ENCODE measurements at places on chromosomes 13 and 19. TPM values are rescaled to one million over a fixed set of nuclear protein-coding genes. Genes with fewer than 3 reads are reported as not detected.

MYO9B gene
- 66.0 TPM for total RNA-seq

RAB3D gene
- total RNA-seq, result 9.0 TPM

C1QTNF9B gene
- 2.6 TPM for total RNA-seq

ZNF814 gene
- 0.71 TPM for total RNA-seq

ATP4A gene
- not detected for total RNA-seq

PPP1R37 gene
- total RNA-seq, result 37.8 TPM

OPA3 gene
- total RNA-seq, result 6.1 TPM

BRSK1 gene
- total RNA-seq, result 4.3 TPM

TEX29 gene
- total RNA-seq, result not detected

RNF225 gene
- total RNA-seq, result not detected

ZNF284 gene
- 1.6 TPM for total RNA-seq

CEBPA gene
- not detected for total RNA-seq

HPN gene
- total RNA-seq, result not detected
